Heart right ventricle (tissue), 16 donors: ENCODE measurements at places on chromosomes 5 and 9.

GRCh38 chr9:121299467-121300282 lies 31.7 kb downstream of the GSN start:
- H3K36me3 ChIP-seq: peaks cover 29% of the 10 kb centered on the region
- H3K4me1 ChIP-seq: peaks cover 95% of the 10 kb centered on the region
- peak overlapping the region; percentile 66 for H3K4me3 ChIP-seq
- no peaks in the 10 kb centered on the region for H3K27me3 ChIP-seq
- DNase-seq: peak; percentile 91

DNA sequence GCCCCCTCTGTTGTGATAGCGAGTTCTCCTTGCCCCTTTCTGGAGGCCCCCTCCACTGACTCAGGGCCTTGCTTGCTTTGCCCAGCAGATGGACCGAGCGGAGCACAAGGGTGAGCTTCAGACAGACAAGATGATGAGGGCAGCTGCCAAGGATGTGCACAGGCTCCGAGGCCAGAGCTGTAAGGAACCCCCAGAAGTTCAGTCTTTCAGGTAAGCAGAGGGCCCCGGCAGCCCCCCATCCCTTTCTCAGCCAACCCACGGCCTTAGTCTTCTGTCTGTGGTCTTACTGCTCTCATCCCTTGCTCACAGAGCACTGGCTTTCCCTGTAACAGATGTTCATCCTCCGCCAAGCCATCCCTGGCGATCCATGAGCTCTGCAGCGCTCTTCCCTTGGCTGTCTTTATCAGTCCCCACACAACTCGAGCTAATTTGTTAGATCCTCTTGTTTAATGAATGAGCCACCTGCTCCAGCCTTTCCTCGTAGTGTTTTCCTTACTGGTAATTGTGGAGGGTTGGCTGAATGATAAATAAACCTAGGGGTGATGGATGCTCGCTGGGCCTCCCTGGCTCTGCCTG lies 18.4 kb upstream of the RARS1 start:
- no peak overlapping the region for H3K27ac ChIP-seq
- H3K4me1 ChIP-seq: no peaks in the 10 kb centered on the region
- DNase-seq: no peak
- no peaks in the 10 kb centered on the region for H3K36me3 ChIP-seq
- no peak overlapping the region for H3K4me3 ChIP-seq
- no peaks in the 10 kb centered on the region for H3K27me3 ChIP-seq

DNA sequence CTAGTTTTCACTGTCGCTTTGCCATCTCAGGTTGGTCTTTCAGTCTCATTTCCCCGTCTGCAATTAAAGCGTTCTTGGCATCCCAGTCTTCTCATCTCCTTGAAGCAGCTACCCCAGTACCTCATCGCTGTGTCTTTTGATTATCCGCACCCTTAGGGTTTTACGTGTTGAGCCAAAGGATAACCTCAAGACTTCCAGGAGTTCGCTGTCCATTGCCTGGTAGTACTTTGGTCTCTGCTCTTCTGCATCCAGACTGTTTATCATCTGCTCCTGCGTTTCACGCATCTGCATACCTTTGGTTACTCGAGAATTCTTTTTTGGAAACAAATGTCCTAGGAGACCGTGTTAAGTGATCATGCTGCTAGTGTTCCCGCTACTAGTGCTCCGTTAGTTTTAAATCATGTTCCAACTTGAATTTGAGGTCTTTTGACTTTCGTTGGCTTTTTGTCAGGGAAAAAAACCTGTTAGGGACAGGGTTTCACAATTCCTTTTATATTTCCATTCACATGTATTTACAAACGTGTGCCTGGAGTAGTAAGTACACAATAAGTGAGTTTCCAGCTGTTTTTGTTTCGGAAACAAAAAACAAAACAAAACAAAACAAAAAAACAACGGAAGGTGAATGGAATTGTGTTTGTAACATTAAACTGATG lies 888 bp downstream of the RABGAP1 start:
- no peak for DNase-seq
- peak overlapping the region; percentile 90 for H3K4me3 ChIP-seq
- peaks cover 23% of the 10 kb centered on the region for H3K36me3 ChIP-seq

DNA sequence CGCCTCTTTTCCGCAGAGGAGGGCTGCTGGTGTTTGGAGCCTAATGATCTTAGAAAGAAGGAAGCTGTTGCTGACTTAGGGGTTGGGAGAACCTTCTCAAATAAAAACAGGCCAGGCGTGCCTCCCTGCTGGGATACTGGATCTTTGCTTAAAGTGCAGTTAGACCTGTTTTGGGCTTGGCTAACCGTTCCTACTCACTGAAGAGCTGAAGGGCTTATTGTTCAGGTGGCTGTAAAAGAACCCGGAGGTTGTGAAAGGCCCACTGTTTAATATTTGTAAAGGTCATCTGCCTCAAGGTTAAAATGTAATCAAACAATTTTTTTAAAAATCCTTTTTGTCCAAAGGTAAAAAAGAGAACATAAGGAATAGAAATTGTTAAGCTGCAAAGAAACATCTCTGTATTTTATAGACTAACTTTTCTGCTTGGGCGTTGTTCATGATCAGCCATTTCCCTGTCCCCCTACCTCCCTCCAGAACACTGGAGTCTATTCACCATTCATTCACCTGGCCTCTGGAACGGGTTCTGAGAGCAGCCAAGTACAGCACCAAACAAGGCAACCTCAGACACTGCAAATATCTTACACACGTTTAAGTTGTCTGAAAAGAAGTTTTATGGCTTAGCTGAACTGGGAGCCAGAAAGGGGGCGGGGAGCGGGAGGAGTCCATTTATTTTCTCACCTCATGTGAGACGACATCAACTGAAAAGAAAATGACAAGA lies 18.6 kb upstream of the MTMR12 start:
- H3K36me3 ChIP-seq: no peaks in the 10 kb centered on the region
- H3K4me3 ChIP-seq: no peak overlapping the region
- no peak for DNase-seq
- H3K27me3 ChIP-seq: no peaks in the 10 kb centered on the region
- H3K4me1 ChIP-seq: peaks cover 17% of the 10 kb centered on the region

DNA sequence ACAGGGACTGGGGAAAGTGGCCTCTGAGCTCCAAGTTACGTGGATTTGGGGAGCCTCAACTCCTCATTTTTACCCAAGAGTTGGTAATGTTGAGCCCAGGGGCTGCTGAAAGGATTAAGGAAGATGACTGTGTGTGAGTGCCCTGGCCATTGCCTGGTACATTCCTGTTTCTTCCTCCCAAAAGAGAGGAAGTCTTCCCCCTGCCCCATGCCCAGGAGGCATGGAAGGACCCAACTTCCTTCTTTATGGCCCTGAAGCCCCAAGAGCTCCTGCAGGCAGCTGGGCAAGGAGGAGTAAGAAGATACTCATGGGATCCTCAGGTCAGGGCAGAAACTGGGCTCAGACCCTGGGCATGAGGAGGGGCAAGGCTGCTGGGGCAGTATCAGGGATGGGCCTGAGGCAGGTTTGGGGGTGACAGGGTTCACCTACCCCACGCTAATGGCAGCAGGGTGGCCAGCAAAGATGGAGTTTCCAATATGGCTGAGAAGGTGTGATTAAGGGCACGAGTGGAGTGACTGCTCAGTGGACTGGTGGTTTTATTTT lies 118.3 kb upstream of the MVB12B start:
- no peak overlapping the region for H3K4me3 ChIP-seq
- no peak for DNase-seq
- H3K4me1 ChIP-seq: no peaks in the 10 kb centered on the region
- H3K27ac ChIP-seq: no peak overlapping the region

DNA sequence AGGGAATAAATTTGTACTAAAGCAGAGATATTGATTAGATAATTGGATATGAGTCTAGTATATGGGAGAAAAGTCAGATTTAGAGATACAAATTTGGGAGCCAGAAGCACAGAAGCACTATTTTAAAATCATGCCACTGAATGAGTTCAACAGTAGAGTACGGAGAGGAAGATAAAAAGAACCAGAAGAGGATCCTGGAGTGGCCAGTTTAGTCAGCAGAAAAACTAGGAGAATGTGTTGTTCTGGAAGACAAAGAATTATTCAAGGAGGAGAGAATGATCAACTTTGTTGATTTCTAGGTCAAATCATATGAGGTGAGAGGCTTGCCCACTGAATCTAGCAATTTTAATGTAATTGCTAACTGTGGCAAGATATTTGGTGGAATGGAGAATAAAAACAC lies 67.0 kb downstream of the NIPBL start:
- H3K4me1 ChIP-seq: peaks cover 56% of the 10 kb centered on the region
- no peak for DNase-seq
- H3K27me3 ChIP-seq: no peaks in the 10 kb centered on the region
- H3K36me3 ChIP-seq: no peaks in the 10 kb centered on the region
- no peak overlapping the region for H3K4me3 ChIP-seq
- H3K27ac ChIP-seq: no peak overlapping the region

GRCh38 chr9:32954642-32955041 lies 46.8 kb downstream of the APTX start:
- H3K27ac ChIP-seq: no peak overlapping the region
- H3K4me1 ChIP-seq: no peaks in the 10 kb centered on the region
- DNase-seq: no peak

DNA sequence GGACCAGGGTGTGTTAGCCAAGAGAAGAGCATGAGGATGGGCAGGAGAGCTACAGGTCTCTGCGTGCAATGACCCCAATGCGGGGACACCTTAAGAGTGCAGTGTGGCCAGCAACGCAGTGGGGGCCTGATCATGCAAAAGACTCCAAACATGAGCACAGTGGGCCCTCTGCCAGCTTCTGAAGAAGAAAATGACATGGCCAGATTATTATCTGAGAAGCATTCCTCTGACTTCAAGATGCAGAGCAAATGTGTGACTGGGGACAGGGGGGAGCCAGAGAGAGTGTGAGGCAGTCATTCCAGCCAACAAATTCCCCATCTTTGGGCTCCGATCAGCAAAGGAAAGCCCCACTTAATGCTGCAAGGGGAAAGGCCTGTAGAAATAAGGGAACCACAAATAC lies 229.4 kb downstream of the CDK5RAP2 start:
- no peaks in the 10 kb centered on the region for H3K4me1 ChIP-seq
- no peak overlapping the region for H3K4me3 ChIP-seq
- H3K27ac ChIP-seq: no peak overlapping the region
- H3K27me3 ChIP-seq: no peaks in the 10 kb centered on the region
- H3K36me3 ChIP-seq: no peaks in the 10 kb centered on the region

DNA sequence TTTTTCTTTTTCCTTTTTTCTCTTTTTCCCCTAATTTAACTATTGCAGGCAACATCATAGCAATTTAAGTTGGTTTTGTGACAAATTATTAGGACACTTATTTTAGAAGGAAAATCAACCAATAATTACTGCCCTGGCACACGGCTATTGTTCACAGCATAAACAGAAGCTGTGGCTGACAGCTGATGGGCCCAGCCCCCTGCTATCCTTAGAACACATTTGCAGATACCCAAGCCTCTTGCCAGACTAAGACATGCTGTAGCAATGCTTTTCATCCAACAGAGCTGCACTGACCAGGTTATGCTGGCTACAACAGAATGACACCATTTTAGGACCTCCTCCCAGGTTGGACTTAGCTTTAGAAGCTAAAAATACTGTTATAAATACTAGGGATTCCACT lies 852.7 kb upstream of the DMAC1 start:
- H3K36me3 ChIP-seq: no peaks in the 10 kb centered on the region
- H3K27ac ChIP-seq: no peak overlapping the region
- peaks cover 17% of the 10 kb centered on the region for H3K4me1 ChIP-seq
- H3K27me3 ChIP-seq: no peaks in the 10 kb centered on the region
- DNase-seq: peak; percentile 12
- no peak overlapping the region for H3K4me3 ChIP-seq

DNA sequence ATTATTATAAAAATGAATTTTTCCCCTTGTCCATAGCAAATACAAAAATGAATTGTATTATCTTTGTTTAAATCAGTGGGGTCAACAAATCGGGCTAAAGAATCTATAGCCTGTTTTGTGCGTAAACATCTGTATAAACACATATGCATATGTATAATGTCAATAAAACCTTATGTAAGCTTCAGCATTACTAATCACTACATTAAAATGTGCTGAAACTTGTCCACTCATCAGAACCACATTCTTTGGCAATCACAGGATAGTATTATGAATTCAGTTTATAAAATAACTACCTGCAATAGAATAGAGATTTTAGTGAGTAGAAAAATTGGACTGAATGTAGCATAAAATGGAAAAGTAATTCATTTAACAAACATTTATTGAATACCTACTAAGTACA lies 30.6 kb downstream of the RGMB start:
- H3K27ac ChIP-seq: no peak overlapping the region
- no peaks in the 10 kb centered on the region for H3K4me1 ChIP-seq
- no peak overlapping the region for H3K4me3 ChIP-seq
- H3K27me3 ChIP-seq: no peaks in the 10 kb centered on the region
- no peaks in the 10 kb centered on the region for H3K36me3 ChIP-seq
- no peak for DNase-seq

DNA sequence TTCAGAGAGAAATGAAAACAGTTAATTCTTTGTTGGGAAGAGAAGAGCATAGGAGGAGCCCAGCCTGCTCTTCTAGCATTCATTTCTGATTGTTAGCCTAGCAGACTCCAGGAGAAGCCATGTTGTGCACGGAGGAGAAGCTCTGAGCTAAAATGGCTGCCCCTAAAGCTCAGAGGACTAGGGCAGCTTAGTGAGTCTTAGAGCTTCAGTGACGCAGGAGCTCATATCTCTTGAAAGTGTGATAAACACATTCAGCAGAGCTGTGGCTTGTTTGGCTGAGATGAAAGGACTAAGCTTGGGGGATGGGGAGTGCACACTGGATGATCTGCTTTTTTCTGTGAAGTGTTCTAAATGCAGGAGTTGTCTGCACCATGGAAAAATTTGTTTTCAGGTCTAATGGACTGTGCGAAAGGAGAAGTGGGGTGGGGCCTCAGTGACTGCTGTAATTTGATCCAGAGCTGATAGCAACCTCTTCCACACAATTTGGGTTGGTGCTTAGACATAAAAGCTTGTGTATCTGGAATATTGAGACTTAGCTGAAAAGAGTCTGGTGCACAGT lies 58.5 kb downstream of the ZNF462 start:
- H3K4me1 ChIP-seq: peaks cover 62% of the 10 kb centered on the region
- DNase-seq: peak; percentile 77
- H3K27ac ChIP-seq: peak overlapping the region; percentile 87
- H3K4me3 ChIP-seq: no peak overlapping the region
- H3K27me3 ChIP-seq: no peaks in the 10 kb centered on the region
- no peaks in the 10 kb centered on the region for H3K36me3 ChIP-seq

DNA sequence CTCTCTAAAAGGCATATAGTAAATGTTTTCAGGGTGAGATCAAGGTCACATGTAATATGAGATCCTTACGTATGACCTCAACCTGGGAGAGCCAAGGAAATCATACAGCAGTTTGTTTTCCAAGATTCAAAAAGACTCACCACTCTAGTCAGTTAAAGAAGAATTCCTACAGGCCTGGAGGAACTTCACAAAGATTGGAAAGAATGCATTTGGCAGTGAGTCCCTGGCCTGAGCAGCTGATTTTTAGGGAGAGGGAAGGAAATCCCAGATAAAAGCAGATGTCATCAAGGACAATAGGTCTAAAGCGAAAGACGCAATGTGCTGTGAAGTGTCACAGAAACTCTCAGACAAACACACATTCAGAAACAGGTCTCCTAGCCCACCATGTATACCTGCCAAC lies 424.0 kb upstream of the ZNF462 start:
- no peak overlapping the region for H3K4me3 ChIP-seq
- no peak overlapping the region for H3K27ac ChIP-seq
- H3K36me3 ChIP-seq: no peaks in the 10 kb centered on the region
- H3K4me1 ChIP-seq: no peaks in the 10 kb centered on the region
